ENCODE measurements at places on chromosomes 11 and 22.

DNA sequence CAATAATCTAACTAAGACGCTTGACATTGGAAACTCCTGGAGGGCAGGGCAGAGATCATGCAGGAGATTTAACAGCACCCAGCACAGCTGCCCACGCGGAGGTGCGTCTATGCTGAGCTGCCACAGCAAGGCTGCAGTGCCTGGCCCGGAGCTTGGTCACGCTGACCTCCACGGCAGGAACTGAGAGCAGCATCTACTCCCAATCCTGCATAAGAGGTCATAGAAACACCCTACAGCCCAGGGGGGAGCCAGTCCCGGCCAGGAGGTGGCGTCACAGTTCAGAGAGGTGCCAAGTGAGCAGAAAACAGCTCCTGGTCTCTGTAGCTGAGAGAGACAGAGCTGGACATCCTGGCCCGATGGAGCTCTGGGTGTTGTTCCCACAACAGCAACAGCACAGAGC is 121.1 kb upstream of the TMEM45B start:
- no peak overlapping the region for H3K4me3 ChIP-seq
- H3K36me3 ChIP-seq, result no peaks in the 10 kb centered on the region
- no peak for DNase-seq
- no peaks in the 10 kb centered on the region for H3K27me3 ChIP-seq

GRCh38 chr11:85699957-85700741 is 14.2 kb upstream of the CCDC89 start:
- DNase-seq, result no peak
- no peak overlapping the region for H3K27ac ChIP-seq
- no peaks in the 10 kb centered on the region for H3K36me3 ChIP-seq

DNA sequence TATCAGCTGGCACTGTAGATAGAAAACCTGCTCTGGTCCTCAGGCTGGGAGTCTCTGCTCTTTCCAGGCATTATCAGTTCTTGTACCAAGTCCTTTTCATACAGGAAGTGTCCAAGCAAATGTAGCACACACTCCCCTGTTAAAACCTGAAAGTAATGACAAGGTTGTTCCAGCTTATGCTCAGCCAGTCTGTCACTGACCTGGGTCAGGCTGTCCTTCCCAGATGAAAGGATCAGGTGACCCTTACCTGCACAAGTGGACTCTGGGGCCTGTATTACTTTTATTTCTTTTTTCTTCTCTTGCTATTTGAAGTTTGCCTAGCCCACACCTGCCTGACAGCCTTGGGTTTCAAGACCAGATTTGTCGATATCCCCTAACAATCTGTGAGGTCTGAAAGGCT is 156.3 kb upstream of the SESN3 start:
- DNase-seq, result no peak
- H3K27me3 ChIP-seq, result no peaks in the 10 kb centered on the region
- no peak overlapping the region for H3K27ac ChIP-seq

- H3K27me3 ChIP-seq, result no peaks in the 10 kb centered on the region
- no peaks in the 10 kb centered on the region for H3K36me3 ChIP-seq
- no peak for DNase-seq
- H3K4me1 ChIP-seq, result no peaks in the 10 kb centered on the region
- H3K27ac ChIP-seq, result no peak overlapping the region
Measured at GRCh38 chr11:111378185-111378860, 752 bp downstream of the POU2AF1 start.

DNA sequence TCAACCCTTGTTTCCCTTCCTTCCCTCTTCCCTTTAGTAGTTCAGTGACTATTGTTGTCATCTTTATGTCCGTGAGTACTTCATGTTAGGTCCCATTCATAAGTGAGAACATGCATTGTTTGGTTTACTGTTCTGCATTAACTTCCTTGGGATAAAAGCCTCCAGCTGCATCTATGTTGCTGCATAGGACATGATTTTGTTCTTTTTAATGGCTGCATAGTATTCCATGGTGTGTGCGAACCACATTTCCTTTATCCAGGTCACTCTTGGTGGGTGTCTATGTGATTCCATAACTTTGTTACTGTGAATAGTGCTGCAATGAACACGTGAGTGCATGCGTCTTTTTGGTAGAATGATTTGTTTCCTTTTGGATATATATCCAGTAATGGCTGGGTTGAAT is 163.3 kb downstream of the FBXO7 start:
- H3K27me3 ChIP-seq, result no peaks in the 10 kb centered on the region
- H3K4me1 ChIP-seq, result no peaks in the 10 kb centered on the region
- no peak for DNase-seq
- H3K36me3 ChIP-seq, result no peaks in the 10 kb centered on the region
- no peak overlapping the region for H3K4me3 ChIP-seq

GRCh38 chr11:44208976-44209603 is 100.8 kb downstream of the ALX4 start:
- no peaks in the 10 kb centered on the region for H3K27me3 ChIP-seq
- no peak for DNase-seq
- no peaks in the 10 kb centered on the region for H3K36me3 ChIP-seq
- no peaks in the 10 kb centered on the region for H3K4me1 ChIP-seq

- DNase-seq, result no peak
- no peaks in the 10 kb centered on the region for H3K36me3 ChIP-seq
- H3K27ac ChIP-seq, result no peak overlapping the region
- H3K4me3 ChIP-seq, result no peak overlapping the region
Measured at GRCh38 chr11:73729594-73730206, 31.2 kb downstream of the RAB6A start.

DNA sequence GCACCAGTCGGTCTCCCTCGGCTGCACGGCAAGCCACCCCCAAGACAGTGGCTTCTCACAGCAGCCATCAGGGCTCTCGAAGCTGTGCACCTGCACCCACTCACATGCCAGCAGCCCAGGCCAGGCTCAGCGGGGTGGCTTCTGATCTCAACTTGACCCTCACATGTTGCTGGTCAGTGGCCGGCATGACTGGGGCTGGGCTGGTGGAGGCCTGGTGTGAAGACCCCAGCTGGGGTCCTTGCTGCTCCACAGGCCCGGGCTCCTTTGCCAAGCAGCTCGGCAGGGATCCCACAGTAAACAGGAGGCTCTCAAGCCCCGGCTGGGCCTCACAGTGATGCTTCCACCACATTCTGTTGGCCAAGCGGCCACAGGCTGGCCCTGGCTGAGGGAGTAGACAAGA is 128.2 kb downstream of the BRD1 start:
- H3K27me3 ChIP-seq, result no peaks in the 10 kb centered on the region
- no peak overlapping the region for H3K4me3 ChIP-seq
- no peaks in the 10 kb centered on the region for H3K4me1 ChIP-seq
- H3K27ac ChIP-seq, result no peak overlapping the region
- DNase-seq, result no peak

DNA sequence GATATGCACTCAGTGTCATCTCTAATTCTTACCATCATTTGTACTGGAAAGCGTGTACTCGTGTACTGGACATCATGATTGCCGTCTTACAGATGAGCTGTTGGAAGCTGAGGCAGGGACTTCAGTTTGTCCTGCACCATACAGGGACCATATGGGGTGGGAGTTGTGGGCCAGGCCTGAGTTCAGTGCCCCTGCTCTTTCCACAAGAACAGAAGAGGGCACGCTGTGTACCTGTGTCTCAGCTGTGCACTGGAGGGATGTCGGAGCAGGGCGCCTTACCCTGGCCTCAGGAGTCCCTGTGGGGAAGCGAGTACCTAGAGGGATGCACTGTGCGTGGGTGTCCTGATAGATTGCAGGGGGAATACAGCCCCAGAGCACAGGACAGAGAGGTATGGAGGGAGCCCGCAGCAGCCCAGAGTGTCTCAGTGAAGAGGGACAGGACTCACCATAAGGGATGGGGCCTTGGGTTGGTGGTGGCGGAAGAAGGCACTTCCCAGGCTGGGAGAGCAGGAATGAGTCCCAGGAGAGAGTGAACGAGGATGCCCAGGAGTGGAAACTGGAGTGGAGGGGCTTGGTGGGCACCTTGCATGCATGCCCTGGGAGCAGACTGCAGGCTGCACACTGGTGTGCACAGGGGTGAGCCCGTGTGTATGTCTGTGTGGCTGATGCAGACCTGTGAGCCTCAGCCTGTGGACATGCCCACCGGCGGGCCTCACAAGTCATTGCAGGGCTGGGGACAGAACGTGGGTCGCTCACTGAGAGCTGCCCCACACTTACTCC is 329.7 kb downstream of the TBC1D22A start:
- H3K36me3 ChIP-seq, result no peaks in the 10 kb centered on the region
- H3K27ac ChIP-seq, result no peak overlapping the region
- H3K27me3 ChIP-seq, result no peaks in the 10 kb centered on the region
- H3K4me3 ChIP-seq, result no peak overlapping the region
- H3K4me1 ChIP-seq, result peaks cover 11% of the 10 kb centered on the region

DNA sequence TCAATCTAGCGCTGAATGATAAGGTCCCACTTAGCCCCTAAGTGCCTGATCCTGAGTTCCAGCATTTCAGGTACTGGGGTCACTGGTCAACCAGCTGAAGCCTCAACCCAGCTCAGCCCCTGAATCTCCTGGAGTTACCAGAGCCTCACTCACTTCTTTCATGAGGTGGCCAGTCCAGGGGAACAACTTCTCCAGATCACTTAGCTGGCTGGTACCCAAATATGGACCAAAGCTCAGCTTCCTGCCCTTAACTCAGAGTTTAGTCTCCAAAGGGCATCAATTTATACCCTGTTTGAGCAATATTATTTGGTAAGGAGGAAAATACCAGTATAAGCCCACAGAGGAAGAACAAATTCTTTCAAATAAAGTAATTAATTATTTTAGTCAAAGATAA is 105.6 kb downstream of the SLC1A2 start:
- H3K4me1 ChIP-seq, result no peaks in the 10 kb centered on the region
- DNase-seq, result no peak
- H3K27ac ChIP-seq, result no peak overlapping the region
- H3K36me3 ChIP-seq, result no peaks in the 10 kb centered on the region
- H3K27me3 ChIP-seq, result no peaks in the 10 kb centered on the region

- H3K4me1 ChIP-seq, result peaks cover 39% of the 10 kb centered on the region
- H3K4me3 ChIP-seq, result peak within 1 kb of the TSS; percentile 84
- no peaks in the 10 kb centered on the region for H3K27me3 ChIP-seq
Measured at GRCh38 chr22:24555165-24556039, at the start of gene SNRPD3. SNRPD3 (plus strand) TSS chr22:24555999; CDS start chr22:24557675, 1,676 bp downstream.

DNA sequence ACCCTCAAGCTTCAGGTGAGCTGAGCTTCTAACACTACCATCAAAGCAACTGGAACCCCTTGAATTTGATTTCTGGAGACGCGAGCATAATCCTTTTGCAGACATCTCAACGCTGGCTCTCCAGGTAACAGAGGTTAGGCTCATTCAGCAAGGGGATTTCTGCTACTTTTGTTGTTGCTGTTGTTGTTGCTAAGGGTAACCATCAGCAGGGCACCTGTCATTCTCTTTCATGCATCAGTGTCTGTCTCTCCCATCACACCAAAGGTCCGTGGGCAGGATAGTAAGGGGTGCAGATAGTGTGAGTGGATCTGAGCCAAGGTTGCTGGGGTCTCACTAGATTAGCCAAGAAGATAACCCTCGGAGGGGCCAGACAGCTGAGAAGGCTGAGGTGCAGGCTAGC is 90.3 kb downstream of the TP53I11 start:
- no peak for DNase-seq
- no peak overlapping the region for H3K27ac ChIP-seq
- no peak overlapping the region for H3K4me3 ChIP-seq
- no peaks in the 10 kb centered on the region for H3K36me3 ChIP-seq
- no peaks in the 10 kb centered on the region for H3K27me3 ChIP-seq
- H3K4me1 ChIP-seq, result peaks cover 5% of the 10 kb centered on the region

- H3K4me3 ChIP-seq, result no peak overlapping the region
- H3K36me3 ChIP-seq, result no peaks in the 10 kb centered on the region
- H3K27ac ChIP-seq, result peak overlapping the region; percentile 75
- no peaks in the 10 kb centered on the region for H3K27me3 ChIP-seq
- peaks cover 20% of the 10 kb centered on the region for H3K4me1 ChIP-seq
- no peak for DNase-seq
Measured at GRCh38 chr11:68932933-68933577, 29.4 kb downstream of the IGHMBP2 start.

GRCh38 chr11:62726915-62727164 is 417 bp downstream of the HNRNPUL2 start:
- DNase-seq, result no peak
- H3K36me3 ChIP-seq, result no peaks in the 10 kb centered on the region
- H3K27me3 ChIP-seq, result no peaks in the 10 kb centered on the region
- peaks cover 26% of the 10 kb centered on the region for H3K4me1 ChIP-seq
- H3K4me3 ChIP-seq, result peak overlapping the region; percentile 90

GRCh38 chr11:115525531-115526006 is 21.4 kb upstream of the CADM1 start:
- no peaks in the 10 kb centered on the region for H3K36me3 ChIP-seq
- H3K27me3 ChIP-seq, result no peaks in the 10 kb centered on the region
- H3K4me3 ChIP-seq, result no peak overlapping the region
- H3K4me1 ChIP-seq, result no peaks in the 10 kb centered on the region
- no peak overlapping the region for H3K27ac ChIP-seq

DNA sequence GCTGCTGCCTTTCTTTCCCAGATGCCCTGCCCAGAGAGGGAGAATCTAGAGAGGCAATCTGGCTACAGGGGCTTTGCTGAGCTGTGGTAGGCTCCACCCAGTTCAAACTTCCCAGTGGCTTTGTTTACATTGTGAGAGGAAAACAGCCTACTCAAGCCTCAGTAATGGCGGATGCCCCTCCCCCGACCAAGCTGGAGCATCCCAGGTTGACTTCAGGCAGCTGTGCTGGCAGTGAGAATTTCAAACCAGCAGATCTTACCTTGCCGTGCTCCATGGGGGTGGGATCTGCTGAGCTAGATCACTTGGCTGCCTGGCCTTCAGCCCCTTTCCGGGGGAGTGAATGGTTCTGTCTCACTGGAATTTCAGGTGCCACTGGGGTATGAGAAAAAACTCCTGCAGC is 12.2 kb downstream of the BDNF start:
- no peak overlapping the region for H3K27ac ChIP-seq
- H3K36me3 ChIP-seq, result no peaks in the 10 kb centered on the region

DNA sequence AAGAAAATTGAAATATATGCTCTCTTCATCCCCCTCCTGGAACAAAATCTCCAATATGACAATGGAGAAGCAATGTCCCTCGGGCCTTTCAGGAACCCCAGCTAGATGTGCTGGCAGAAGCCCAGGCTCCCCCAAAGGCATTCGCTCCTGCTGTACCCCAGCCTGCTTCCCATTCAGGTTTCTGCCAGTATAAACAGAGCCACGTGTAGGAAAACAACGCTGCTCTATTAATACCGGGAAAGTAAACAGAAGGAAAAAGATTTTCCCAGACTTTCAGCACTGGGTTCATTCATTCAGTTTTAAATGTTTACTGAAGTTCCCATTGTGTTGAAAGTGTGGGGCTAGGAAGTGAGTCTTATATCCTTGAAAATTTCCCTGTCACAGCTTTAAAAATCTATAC is 147.1 kb downstream of the CADM1 start:
- H3K4me3 ChIP-seq, result no peak overlapping the region

- H3K27me3 ChIP-seq, result no peaks in the 10 kb centered on the region
- H3K36me3 ChIP-seq, result no peaks in the 10 kb centered on the region
- H3K27ac ChIP-seq, result peak overlapping the region; percentile 51
- H3K4me1 ChIP-seq, result peaks cover 14% of the 10 kb centered on the region
Measured at GRCh38 chr22:27801202-27801615, 347 bp downstream of the MN1 start.

- H3K27ac ChIP-seq, result no peak overlapping the region
- H3K36me3 ChIP-seq, result no peaks in the 10 kb centered on the region
- no peaks in the 10 kb centered on the region for H3K27me3 ChIP-seq
Measured at GRCh38 chr22:25051073-25051472, 98.6 kb downstream of the KIAA1671 start.

- no peaks in the 10 kb centered on the region for H3K36me3 ChIP-seq
- no peaks in the 10 kb centered on the region for H3K4me1 ChIP-seq
- no peak within 1 kb of the TSS for H3K27ac ChIP-seq
- H3K27me3 ChIP-seq, result no peaks in the 10 kb centered on the region
Measured at GRCh38 chr11:4704054-4704789, at the start of gene MMP26. MMP26 (plus strand) TSS chr11:4704784.
